Pancreas (tissue), 10 donors: ENCODE measurements at places on chromosomes 6 and 20. TPM values are rescaled to one million over a fixed set of nuclear protein-coding genes. Genes with fewer than 3 reads are reported as not detected.

Gene ASCC3
- total RNA-seq: 11.9 TPM

Gene LGSN
- 0.22 TPM for total RNA-seq

Gene GRM1
- 0.09 TPM for total RNA-seq

Gene TMEM14B
- 31.3 TPM for total RNA-seq

Gene RIPPLY2
- total RNA-seq: not detected

Gene CCM2L
- total RNA-seq: 0.31 TPM

Gene TTLL9
- 0.41 TPM for total RNA-seq

Gene TBXT
- not detected for total RNA-seq

Gene CHD6
- 20.8 TPM for total RNA-seq

Gene ISM1
- 5.6 TPM for total RNA-seq

Gene PBOV1
- not detected for total RNA-seq

Gene ADGRF1
- total RNA-seq: 0.23 TPM

Gene ZNF334
- 3.5 TPM for total RNA-seq

Gene WFDC8
- total RNA-seq: not detected

Gene TMEM200A
- total RNA-seq: 0.55 TPM

Gene ADRM1
- total RNA-seq: 33.4 TPM

Gene APOBEC2
- total RNA-seq: 10.0 TPM

Gene RNF144B
- 5.5 TPM for total RNA-seq

Gene SCGN
- 16.6 TPM for total RNA-seq

Gene RSPO3
- 0.51 TPM for total RNA-seq

Gene TMEM170B
- 2.1 TPM for total RNA-seq

Gene KCNB1
- 0.28 TPM for total RNA-seq

Gene BMP6
- total RNA-seq: 0.14 TPM

Gene CNR1
- 0.59 TPM for total RNA-seq

Gene MEI4
- total RNA-seq: 1.2 TPM

Gene MTFR2
- total RNA-seq: 0.32 TPM
